Hematopoietic multipotent progenitor cell treated with erythropoietin and hydrocortisone succinate and interleukin-3 and kit ligand, for 15 days (in vitro differentiated cells): ENCODE measurements at places on chromosomes 2 and 18.

DNA sequence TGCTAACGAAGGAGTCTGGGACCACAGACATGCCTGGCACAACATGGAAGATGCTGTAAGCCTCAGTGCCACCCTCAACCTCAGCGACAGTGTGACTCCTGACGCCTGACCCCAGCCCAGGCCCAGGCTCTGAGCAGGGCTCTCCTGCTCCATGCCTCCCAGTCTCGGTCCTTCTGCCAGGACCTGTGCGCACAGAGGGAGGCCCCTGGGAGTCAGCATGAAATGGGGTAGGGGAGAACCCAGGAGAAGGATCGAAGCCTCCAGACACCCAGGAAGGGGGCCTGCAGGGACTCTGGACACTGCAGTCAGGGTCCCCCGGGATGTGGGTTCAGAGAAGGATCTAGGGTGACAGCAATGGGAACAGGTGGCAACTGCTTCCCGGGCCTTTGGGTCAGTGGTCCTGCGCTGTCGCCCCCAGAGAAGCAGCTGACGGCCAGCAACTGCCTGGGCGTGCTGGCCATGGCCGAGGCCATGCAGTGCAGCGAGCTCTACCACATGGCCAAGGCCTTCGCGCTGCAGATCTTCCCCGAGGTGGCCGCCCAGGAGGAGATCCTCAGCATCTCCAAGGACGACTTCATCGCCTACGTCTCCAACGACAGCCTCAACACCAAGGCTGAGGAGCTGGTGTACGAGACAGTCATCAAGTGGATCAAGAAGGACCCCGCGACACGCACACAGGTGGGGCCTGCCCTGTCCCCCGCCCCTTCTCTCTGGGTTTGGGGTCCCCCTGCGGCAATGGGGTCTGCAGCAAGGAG lies 233.9 kb downstream of the ATAD2B start:
- DNase-seq, result no peak

GRCh38 chr18:10877987-10878386 lies 271.4 kb downstream of the PIEZO2 start:
- no peak for DNase-seq

DNA sequence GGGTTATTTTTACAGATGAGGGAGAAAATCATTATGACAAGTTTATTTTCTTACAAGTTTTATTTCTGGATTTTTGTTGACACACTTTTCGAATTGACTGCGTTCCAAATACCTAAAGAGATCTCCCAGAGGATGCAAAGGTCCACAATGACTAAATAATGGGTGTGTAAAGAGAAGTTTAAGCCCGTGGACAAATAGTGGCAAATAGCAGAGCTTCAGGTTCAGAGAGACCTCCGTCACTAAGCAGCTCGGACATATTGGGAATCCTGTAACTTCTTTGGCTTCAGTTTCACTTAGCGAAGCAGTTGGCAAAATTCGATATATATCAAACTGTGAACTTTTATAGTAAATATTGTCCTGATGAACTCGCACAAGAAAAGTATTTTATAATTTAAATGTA lies 270.5 kb upstream of the KCNJ3 start:
- DNase-seq, result no peak

GRCh38 chr2:171509945-171510731 lies 12.1 kb upstream of the CYBRD1 start:
- no peak for DNase-seq

GRCh38 chr18:49582579-49582978 lies 20.7 kb downstream of the LIPG start:
- no peak for DNase-seq

DNA sequence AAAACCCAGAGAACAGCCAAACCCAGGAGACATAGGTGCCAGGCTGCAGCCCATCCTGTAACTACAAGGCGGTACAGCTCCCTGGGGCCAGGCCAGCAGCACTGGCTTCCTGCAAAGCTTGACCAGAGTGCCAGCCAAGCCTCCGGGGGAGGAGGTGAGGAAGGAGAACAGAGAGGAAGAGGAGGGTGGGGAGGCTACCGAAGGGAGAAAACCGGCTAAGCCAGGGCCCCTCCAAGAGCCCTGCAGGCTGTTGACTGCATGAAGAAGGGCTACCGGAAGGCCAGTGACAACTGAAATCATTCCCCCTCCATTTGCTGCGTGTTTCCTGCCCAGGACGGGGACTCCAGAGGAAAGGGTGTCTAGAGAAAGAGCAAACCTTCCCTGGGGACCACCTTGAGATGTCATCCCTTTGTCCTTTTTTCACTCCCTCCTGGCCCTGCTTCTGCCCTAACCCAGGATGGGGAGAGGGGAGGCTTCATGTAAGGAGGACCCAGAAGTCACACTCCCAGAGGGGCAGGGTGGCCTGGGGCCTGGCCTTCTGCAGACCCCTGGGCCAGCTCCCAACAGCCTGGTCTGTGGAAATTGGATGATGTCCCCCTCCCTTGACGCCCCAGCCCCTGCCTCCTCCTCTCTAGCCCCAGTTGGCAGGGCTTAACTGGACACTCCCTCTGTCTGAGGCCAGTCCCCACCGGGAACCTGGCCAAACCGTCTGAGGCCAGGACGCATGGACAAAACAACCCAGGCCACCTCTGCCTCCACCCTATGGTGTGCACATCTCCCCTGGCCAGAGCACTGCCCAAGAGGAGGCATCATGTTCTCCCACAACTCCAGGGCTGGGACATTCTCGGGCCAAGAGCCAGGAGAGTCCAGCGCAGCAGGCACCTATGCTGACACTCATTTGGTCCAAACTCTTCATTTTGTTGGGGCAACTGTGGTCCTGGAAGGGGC lies 207.8 kb downstream of the CYP26B1 start:
- no peak for DNase-seq

DNA sequence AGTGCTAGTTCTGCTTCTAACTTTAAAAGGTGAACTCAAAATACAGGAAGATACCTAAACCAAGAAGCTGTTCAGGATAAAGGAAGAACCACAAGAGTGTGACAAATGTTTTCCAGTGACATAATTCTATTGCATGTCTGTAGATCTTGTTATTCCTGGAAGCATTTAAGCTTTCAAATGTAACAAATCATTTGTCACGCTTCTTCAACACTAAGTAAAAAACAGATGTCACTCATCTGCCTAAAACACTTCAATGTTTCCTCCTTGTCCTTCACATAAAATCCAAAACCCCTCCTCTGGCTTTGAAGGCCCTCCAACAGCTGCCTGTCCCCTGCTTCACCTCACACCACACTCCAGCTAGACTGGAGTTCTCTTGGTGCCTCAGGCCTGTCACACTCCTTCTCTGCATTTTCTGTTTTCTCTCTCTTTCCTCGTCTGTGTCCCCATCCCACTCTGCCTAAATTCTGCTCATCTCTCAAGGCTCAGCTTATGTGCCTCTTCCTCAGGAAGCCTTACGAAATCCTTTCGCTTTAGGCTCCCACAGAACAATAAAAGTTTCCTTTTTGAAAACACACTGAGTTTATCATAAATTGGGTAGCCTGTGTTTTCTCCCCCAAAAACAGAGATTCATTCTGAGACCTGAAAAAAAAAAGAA lies 6.4 kb upstream of the CLEC4F start:
- DNase-seq, result no peak

DNA sequence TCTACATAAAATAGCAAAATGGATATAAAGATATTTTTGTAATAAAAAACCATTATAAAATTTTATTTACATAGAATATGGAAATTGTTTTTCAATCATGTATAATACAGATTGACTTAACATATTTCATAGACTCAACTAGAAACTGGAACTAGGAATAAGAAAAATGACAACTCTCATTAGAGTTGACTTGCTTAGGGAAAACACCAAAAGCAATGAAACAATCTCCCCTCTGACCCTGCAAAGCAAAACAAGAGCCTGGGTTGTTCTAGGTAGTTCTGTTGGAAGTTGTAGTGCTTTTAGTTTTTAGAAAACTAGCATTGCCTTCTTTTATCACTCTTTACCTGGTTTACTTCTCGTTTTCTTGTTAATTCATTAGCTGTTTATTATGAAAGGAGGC lies 32.2 kb upstream of the MTIF2 start:
- DNase-seq, result no peak
